Activated T-cell treated with anti-CD3 and anti-CD28 coated beads for 4 hours (primary cell): ENCODE measurements at places on chromosomes 1 and 21.
A peak's percentile ranks its signal among the peaks of the same experiment; 100 is the strongest.

- DNase-seq, result no peak
Observed at GRCh38 chr1:168613038-168613451, 36.6 kb downstream of the XCL1 start.

DNA sequence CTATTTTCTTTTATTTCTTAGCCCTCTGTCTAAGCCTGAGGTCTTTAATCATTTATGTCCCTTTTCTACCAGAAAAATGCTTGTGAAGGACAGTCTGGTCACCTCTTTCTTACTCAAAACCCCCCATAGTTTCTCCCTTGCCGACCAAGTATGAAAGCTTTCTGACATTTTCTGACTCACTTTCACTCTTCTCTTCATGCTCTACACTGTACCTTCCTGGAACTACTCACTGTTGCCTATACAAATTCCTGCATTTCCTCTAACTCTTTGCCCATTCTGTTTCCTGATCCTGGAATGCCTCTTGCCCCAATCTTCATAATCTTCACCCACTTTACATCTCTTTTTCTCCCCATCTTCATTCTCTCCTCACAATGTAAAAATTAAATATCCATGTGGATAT, 380.0 kb downstream of the HHIPL2 start:
- no peak for DNase-seq

- peak; percentile 15 for DNase-seq
Observed at GRCh38 chr1:165871311-165872067, 44.1 kb downstream of the UCK2 start.

DNA sequence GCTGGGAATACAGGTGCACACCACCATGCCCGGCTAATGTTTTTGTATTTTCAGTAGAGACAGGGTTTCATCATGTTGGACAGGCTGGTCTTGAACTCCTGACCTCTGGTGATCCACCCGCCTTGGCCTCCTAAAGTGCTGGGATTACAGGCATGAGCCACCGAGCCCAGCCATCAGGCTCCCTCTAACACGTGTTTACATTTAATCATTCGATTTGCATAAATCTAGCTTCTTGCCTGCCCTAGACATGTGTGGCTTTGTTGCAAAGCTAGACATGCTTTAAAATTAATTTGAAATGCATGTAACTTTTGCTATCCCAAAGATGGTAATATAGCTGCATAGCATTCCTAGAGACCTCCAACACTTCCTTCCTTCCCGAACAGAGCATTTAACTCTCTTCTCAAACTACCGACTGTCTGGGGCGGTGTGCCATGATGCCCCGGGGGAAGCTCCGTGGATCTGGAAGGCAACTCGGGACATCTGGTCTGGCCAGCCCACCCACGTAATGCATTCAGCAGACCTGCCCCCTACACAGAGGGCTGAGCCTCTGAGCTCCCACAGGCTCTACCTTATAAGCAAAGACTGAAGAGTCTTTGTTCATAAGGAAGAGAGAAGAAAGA, 34.6 kb upstream of the NID1 start:
- DNase-seq, result no peak

DNA sequence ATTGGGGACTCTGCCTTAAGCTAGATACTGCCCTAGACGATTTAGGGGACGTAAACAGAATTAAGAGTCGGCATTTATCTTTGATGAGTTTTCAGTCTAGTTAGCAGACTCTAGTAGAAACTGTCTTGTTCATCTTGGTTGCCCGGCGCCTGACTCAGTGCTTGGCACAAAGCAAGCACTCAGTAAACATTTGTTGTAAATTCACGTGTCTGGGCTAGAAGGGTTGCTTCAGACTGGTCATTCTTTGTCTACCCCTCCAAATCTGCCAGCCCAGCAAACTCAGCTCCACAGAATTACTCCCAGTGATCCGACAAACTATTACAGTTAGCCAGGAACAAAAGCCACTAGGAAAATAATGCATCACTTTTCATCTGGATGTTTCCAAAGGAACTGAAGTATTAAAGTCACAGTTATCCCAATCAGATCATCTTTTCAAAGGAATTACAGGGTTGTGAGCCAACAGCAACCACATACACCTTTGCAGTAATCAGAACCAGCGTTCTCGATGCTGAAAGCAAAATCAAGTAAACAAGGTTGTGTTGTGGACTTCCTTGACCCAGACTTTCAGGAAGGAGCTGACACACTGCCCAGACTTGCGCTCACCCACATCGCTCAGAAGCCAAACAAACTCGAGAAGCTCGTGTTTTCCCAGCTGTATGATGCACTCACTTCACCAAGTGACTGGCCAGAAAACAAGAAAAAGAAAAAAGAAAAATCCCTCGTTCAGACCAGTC, 66.5 kb upstream of the GADD45A start:
- no peak for DNase-seq

DNA sequence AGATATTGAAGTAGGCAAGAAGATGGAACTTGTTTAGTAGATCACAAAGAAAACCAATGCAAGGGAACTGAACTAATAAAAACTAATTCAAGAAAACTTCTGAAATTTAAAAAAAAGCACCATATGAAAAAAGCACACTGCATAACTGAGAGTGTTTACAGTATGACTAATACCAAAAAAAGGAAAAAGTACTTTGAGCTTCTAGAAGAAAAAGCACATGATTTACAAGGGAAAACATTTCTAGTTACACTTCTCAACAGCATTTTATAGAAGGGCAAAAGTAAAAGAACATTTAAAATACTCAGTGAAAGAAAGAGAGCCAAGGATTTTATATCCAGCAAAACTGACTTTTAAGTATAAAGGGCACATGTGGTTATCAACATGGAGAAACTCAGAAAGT, 233.6 kb downstream of the RPS6KC1 start:
- no peak for DNase-seq

DNA sequence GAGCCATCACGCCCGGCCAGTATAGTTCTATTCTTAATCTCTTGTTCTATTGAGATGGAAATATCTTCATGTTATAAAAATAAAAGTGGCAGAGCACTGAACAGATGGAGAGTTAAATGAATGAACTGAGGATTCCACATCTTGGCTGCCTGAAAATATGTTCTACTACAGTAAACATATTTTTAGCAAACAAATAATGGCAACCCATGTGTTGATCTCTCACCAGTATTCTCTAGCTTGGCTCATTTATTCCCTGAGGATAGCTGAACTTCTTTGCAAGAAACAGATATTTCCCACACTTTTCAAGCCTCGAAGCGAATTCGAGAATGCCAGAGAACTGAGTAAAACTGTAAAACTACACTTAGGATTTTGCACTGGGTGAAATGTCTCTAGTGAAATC, 58.9 kb downstream of the DIRAS3 start:
- DNase-seq, result no peak

DNA sequence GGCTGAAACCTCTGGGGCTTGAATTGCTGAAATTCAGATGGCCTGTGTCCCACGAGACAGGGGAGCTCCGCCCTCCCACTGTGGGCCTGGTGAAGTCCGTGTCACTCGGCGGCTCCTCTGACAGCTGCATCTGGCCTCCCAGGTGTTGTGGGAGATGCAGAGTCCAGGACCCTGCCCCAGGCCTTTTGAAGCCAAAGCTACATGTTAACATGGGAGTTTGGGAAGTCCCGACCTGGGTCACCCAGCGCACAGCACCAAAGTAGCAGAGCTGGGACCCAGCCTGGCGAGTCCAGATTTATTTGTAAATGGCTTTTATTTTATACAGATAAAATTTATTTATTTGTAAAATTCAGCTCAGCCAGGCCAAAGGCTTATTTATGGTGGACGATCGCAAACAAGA, 28.9 kb downstream of the SLC37A1 start:
- DNase-seq, result no peak

- no peak for DNase-seq
Observed at GRCh38 chr1:232462213-232462612, 167.7 kb downstream of the SIPA1L2 start.

DNA sequence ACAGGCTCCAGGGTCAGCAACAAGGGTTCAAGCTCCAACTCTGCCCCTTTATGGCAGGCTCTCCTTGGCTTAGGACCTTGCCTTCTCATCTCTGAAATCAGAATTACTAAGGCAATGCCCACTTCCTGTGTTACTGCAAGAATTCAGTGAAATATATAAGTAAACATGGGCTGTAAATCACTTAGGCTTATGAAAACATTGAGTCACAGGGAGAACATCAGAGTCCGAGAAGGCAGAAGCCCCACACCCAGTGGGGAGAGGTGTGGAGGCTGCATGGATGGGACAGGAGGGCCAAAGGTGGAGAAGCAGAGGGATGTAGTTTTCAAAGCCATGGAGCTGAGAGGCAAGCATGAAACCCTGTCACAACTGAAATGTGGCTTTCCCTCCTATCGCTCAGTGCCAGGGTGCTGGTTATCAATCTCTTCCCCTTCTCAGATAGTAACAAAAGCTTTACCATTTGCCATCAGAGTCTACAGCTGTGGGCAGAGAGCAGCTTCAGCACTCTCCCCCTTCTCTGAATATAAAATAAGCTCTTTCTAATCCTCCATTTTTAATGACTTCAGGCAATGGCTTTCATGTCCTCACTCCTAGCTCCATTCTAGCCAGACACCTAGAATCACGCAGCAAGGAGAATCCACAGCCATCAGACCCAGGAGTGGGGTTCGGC, 3.4 kb downstream of the RGS8 start:
- no peak for DNase-seq

GRCh38 chr21:25528515-25528914, 78.8 kb downstream of the MRPL39 start:
- DNase-seq, result no peak

DNA sequence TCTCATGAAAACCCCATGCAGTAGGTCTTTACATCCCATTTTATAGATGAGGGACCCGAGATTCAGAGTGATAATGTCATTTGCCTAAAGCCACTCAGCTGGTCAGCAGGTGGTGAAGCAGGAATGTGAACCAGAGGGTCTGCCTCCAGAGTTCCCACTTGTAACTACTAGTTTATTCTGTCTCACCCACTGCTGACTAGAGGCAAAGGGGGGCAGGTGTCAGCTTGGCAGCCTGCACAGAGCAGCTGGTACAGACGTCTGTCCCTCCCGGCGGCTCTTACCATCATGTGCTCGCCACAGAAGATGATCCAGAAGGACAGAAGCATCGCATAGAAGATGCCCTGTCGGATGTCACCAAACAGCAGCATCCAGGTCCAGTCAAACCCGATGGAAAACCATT, 82.4 kb downstream of the WLS start:
- no peak for DNase-seq

GRCh38 chr21:38300141-38300578, 43.4 kb downstream of the KCNJ15 start:
- DNase-seq, result no peak

DNA sequence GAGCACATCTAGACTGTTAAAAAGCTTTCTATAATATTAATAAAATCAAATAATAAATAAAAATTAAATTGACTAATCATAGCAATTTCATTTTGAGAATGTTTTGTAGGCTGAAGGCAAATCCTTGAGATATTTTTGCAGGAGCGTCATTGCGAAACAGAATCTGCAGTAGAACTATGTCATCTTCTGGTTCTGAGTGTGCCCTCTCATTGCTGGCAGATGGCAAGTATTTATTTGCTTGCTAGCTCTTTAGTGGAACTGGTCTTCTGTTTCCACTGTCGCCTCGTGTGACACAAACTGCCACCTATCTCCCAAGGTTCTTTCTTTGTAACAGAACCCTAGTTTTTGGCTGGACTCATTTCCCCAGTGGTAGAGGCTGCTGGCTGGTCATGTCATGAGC, 19.0 kb upstream of the IRF2BP2 start:
- no peak for DNase-seq

DNA sequence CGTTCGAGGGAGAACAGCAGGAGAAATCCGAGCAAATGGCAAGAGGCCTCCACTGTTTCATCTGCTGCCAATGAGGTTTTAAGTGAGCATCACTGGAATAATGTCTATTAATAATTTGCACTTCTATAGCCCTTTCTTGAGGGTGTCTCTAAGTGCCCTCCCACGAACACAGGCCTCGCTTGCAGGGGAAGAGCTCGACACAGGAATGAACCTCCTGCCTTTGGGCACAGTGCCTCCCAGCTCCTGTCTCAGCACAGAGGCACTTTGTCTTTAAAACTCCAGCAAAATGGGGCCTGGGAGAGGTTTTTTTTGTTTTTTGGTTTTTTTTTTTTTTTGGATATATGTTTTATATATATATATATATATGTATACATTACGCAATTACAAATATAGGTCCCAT, 56.6 kb downstream of the OLIG1 start:
- DNase-seq, result no peak

- no peak for DNase-seq
Observed at GRCh38 chr1:227559499-227559898, 3.9 kb upstream of the ZNF678 start.

DNA sequence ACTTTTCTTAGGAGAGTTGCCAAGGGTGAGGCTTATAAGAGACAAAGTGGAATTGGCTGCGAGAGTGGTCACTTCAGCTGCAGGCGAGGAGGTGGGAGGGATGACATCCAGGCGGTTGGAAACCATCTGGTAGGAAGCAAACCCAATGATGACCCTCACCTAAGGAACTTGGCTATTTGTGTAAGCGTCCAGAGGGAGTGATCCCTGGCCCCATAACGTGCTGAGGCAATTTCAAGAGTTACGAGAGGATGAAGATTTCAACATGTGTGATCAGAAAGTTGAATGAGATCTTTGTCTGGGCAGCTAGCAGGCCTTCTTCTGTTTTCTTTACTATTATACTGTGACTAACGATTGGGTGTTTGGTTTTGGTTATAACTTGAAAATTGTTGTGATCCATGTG, 102.7 kb upstream of the VANGL1 start:
- DNase-seq, result no peak

DNA sequence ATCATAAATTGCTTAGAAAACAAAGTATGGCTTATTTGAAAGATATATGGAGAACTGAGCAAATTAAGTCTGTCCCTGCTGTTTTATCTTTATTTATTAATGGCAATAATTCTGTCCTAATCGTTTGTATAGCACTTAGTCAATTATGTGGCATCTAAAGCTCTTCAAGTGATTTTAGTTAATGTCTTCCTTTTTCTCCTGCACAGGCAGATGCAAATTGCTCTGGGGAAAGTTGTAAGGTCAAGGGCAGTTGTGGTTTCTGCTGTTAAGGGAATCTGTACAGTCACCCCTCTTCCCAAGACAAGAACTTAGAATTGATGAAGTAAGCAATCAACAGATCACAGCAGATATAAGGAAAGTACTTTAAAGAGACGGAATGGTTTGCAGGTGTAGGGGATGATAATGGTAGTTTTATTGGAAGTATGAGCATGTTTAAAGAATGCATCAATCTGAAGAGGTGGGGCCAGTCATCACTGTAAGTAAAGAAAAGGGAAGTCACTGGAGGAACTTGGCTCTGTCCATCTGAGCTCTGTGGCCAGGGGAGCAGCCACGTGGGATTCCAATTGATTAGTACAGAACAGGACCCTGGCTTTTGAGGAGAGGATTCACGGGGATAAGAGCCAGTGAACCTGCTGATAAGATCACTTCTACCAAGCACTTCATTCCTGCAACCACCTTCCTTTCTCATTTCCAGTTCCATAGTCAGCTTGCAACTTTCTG, 116.0 kb upstream of the KCNJ6 start:
- no peak for DNase-seq

GRCh38 chr1:118998171-118998570, 10.0 kb upstream of the TBX15 start:
- no peak for DNase-seq

DNA sequence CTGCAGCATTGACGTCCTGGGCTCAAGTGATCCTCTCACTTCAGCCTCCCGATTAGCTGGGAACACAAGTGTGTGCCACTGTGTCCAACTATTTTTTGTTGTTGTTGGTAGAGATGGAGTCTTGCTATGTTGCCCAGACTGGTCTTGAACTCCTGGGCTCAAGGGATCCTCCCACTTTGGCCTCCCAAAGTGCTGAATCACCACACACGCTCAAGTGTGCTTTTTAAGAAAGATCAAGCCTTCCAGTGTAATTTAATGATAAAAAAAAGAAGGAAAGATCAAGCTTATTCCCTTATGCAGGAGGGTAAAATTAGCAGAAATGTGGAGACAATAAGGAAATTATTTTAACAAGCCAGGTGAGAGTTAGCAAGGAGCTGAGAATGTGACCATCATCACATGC, 61.1 kb upstream of the SERBP1 start:
- DNase-seq, result no peak
